NCI-H2107 (cell line): ENCODE measurements at places on chromosomes 1 and 21.
A peak's percentile ranks its signal among the peaks of the same experiment; 100 is the strongest.

DNA sequence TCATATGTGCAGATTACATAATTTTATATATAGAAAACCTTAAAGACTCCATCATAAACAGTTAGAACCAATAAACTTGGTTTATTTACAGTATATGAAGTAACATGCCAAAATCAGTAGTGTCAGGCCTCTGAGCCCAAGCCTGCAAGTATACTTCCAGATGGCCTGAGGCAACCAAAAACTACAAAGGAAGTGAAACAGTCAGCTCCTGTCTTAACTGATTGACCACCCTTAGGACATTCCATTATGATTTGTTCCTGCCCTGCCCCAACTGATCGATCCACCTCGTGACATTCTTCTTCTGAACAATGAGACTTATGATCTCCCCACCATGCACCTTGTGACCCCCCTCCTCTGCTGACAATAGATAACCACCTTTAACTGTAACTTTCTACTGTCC, 630.3 kb downstream of the AMY1C start:
- DNase-seq: no peak

- peak; percentile 65 for DNase-seq
Measured at GRCh38 chr1:169546087-169546995, 39.9 kb downstream of the F5 start.

- DNase-seq: no peak
Measured at GRCh38 chr1:200873671-200874397, 1.1 kb downstream of the GPR25 start.

DNA sequence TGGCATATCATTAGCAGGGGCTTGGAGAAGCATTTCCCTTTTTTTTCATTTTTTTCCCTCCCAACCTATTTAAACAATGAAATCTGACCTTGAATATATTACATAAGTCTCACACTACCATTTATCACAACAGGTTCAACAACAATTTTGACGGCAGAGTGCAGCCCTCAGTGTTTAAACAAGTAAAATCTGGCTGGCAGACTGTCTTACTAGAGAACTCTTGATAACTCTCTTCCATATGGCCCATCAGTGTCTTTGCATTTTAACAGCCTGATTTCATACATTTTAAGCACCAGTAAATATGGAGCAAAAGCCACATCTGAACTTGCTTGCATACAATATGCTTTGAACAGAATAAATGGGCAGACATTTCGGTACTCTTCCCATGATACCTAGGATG, 213.0 kb downstream of the KCTD3 start:
- DNase-seq: no peak

GRCh38 chr1:173395762-173396161, 81.4 kb upstream of the PRDX6 start:
- DNase-seq: no peak

DNA sequence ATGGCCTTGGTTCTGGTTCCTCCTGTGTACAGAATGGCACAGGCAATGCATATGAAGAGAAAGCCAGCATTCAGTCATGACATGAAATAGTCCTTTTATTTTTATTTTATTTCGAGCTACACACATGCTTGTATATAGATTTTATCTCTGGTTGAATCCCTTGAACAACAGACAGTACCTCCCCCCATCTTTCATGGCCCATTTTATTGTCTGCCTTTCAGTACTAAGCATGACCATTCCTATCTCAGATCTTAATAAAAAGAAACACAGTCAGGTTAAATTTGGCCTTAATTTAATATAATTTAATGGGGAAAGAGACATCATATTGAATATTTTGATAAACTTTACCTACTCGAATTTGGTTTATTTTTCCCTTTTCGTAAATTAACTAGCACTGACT, 76.4 kb upstream of the VANGL1 start:
- DNase-seq: no peak

- DNase-seq: no peak
Measured at GRCh38 chr1:85088408-85088784, 40.1 kb upstream of the MCOLN3 start.
